ENCODE measurements at places on chromosomes 5 and 9.

- DNase-seq, result no peak
These were observed 1941.1 kb upstream of the C9orf72 start for GRCh38 chr9:29514336-29514735.

GRCh38 chr5:126139773-126140172, 283.4 kb upstream of the GRAMD2B start:
- no peak for DNase-seq

DNA sequence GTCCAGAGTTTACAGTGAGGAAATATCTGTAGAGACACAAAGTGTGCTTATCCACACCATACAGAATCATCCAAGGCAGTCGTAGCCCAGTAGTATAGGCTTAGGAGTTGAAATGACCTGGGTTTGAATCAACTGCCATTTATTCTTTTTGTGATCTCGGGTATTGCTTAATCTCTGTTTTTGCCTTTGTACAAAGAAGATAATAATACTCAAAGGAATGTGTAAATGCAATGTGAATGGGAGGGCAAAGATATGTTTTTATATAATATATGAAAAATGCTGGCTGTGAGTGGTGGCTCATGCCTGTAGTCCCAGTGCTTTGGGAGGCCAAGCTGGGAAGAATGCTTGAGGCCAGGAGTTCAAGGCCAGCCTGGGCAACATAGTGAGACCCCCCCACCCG, 141.1 kb downstream of the SPATA31D1 start:
- DNase-seq, result no peak

- DNase-seq, result no peak
These were observed 54.5 kb upstream of the RAD23B start for GRCh38 chr9:107228496-107229039.

- no peak for DNase-seq
These were observed 43.6 kb downstream of the JADE2 start for GRCh38 chr5:134568761-134569695.

- DNase-seq, result no peak
These were observed 710 bp upstream of the PIP5KL1 start for GRCh38 chr9:127931092-127931881.

GRCh38 chr5:34932947-34933346, 3.6 kb downstream of the DNAJC21 start:
- no peak for DNase-seq

DNA sequence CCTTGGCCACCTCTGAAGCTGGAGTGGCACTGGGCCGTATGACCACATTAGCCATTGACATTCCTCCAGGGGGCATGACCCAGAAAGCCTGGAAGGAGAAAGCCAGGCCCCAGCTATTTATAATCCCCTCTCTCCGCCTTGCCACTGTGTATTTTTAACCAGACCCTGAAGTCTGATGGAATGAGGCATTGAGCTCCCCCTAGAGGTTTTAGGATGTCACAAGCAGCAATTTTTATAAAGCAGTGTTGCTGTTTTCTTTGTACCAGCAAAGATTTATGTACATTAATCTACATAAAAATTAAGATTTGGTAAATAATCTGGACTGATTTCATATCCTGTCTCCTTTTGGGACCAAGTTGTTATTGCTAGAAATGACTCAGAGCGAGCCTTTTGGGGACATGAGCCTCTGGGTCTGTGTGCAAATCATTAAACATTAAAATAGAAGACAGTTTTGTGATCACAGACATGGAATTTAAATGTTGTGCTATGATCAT, 127.1 kb downstream of the TRIO start:
- no peak for DNase-seq

DNA sequence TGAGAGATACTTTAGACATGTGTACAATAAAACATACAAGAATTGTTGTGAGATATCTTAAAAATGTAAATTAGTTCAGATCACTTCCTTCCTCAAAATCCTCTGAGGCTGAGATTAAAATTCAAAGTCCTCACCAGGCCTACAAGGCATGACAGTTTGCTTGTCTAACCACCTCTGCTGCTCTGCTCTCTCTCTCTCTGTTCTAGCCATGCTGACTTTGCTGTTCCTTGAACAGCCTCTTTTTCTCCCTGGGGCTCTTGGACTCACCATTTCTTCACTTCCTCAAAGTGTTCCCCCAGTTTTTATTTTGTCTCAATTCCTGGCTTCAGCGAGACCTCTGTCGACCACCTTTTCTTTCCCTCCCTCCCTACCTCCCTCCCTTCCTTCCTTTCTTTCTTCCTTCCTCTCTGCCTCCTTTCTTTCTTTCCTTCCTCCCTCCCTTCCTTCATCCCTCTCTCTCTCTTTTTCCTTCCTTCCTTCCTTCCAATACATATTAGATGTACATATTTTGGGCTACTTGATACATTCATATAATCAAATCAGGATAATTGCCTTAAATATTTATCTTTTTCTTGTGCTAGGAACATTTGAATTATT, 27.0 kb downstream of the CATSPER3 start:
- DNase-seq, result no peak

DNA sequence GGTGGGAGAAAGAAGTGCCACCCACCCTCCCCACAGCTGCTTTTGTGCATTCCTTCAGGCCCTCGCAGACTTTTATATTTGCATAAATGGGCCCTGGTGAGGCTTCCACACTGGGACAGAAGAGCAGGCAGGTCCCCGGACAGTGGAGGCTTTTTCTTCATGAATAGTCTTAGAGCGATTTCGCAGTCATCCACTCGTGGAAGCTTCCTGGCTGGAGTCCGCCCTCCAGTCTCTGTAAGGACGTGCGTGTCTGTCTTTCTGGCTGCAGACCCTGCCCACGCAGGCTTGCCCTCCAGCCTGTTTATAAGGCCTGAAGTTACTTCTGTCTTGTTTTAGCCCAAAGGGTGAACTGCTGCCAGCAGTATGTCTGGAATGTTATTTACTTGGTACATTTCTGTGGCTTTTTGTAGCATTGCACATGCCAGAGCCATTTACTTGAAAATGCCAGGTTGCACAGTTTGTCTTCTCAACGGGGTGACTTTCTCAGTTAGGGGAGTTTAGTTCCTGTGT, 195.7 kb downstream of the AOPEP start:
- DNase-seq, result no peak

GRCh38 chr9:758146-758545, 83.4 kb upstream of the DMRT1 start:
- no peak for DNase-seq

- no peak for DNase-seq
These were observed 201.7 kb downstream of the EFNA5 start for GRCh38 chr5:107469064-107469463.

DNA sequence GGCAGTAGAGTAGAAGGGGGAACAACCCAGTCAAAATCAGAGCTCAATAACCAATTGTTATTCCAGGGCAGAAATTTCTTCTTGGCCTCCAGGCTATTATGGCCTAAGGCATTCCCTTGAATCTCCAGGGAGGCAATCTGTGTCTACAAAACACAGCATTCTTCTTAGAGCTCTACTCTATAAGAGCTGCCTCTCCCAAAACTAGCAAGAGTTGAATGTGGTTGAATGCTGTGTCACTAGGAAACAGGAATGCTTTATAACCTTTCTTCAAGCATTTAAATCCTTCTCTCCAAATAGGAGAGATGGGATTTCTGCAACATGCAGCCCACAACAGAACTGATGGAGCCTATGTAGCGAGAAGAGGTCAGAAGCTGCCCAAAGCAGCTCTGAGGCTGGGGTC, 97.1 kb upstream of the APC start:
- no peak for DNase-seq

GRCh38 chr9:98369896-98370295, 114.4 kb upstream of the TBC1D2 start:
- no peak for DNase-seq

DNA sequence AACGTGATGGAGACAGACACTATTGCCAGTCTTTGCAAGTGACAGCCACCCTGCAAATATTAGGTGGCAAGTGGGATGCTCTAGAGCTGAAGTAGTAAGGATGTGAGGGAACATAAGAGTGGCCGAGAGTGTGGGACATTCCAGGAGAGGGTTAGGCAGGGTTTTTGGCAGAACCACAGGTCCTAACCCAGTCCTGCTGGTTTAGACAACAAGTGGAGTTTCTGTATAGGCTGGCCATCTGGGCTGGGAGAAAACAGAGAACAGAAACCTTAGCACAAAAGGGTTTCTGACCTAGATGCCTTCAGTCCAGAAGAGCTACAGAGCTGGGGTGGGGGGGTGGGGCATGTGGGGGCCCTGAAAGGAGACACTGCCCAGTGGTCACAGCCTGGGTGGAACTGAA, 107.4 kb downstream of the TMEM174 start:
- no peak for DNase-seq

DNA sequence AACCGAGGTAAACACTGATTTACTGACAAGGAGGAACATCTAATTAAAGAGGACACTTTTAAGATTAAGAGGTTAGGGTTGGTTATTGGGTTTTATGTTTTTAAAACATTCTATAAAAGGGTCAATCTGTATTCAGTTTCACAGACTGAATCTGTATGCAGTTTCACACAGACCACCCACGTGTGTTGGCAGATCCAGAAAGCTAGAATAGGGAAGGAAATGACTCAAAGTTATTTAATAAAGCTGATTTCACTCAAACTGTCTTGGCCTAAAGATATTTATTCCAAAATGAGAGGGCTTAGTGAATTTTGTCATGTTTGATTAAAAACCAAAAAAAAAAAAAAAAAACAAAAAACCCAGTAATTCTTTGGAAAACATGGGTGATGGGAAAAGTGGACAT, 140.2 kb downstream of the SLC24A2 start:
- no peak for DNase-seq

- DNase-seq, result no peak
These were observed 21.0 kb downstream of the ESM1 start for GRCh38 chr5:54964405-54964804.

DNA sequence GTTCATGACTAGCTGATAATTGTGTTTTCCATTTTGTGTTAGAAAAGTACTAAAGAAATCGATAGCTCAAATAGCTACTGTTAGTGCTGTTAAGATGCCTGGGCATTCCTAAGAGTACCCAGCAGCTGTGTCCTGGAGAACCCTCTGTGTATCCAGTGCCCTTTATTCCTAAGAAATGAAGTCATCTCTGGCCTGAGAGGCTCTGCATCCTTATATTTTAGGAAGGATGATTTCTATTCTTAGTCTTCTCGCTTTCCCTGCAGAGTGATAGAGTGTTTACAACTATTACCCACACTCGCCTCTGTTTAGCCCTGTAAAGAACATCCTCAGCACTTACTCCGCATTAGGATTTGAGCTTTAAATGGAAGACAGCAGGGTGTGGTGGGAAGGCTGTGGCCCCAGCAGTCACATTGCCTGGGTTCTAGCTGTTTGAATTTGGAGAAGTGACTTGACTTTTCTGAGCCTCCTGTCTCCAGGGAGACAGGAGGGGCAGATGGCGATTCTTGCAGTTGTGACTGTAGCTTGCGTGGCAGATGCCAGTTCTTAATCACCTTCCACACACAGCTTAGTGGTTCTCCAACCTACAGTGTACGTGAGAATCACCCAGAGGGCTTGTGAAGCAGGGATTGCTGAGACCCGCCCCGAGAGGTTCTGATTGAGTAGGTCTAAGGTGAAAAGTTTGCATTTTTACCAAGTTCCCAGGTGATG, 177.2 kb upstream of the PITX1 start:
- DNase-seq, result no peak

DNA sequence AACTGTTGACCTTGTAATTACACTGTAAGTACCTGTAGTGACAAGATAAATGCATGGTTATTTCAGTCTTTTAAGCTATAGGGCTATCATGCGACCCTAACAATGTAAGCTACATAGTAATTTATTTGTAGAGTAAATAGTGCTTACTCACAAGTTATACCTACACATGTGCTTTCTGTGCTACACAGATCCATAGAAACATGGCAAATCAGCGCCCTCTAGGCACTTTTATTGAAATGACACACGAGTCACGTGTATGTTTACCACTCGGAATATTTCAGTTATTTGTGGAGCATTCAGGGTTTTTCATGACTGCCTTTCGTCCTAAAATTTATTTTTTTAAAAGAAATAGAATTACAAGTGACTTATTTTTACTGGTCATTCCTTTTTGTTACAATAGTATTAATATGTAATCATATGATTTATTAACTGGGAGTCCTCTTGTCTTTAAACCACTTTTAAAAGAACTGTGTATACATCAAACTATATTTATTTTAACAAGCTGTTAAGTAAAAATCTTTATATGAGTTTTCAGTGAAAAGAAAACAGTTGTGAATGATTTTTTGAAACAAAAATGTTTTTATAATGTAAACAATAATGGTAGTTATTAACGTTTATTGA, 1242.3 kb upstream of the WWC1 start:
- DNase-seq, result no peak

DNA sequence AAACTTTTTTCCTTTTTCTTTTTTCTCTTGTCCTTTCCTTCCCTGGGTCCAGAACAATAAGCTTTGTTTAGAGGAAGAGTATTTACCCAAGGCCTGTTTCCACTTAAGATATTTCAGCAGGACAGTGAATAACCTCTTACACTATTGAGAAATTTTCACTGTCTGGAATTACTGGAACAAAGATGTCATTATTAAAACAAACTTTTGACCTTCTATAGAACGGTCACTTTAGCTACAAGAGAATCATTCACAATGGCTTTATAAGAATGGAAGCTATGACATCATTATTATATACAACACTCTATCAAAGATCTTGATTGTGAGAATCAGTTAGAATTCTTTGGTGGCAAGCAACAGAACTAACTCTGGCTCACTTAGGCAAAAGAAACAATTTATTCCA, 22.0 kb upstream of the ARHGAP26 start:
- no peak for DNase-seq

- no peak for DNase-seq
These were observed 8.8 kb downstream of the TENT4A start for GRCh38 chr5:6722015-6722414.

GRCh38 chr5:116887104-116887503, 312.5 kb upstream of the SEMA6A start:
- no peak for DNase-seq

DNA sequence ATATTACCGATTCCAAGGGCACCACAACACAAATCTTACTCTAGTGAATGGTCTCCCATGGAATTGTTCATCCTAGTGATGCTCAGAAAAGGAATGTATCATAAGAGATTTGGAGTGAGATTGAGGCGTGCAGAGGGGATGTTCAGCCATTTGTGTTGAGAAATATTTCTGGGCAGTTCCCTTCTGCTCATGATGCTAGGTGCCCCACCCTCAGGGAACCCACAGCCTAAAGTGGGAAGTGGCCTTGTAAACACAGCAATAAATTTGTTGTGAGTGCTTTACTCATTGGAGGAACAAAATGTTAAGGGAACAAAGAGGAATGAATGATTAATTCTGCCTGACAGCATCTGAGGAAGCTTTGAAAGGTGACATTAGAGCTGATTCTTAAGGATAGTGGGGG, 129.9 kb downstream of the TLE4 start:
- peak; percentile 32 for DNase-seq

DNA sequence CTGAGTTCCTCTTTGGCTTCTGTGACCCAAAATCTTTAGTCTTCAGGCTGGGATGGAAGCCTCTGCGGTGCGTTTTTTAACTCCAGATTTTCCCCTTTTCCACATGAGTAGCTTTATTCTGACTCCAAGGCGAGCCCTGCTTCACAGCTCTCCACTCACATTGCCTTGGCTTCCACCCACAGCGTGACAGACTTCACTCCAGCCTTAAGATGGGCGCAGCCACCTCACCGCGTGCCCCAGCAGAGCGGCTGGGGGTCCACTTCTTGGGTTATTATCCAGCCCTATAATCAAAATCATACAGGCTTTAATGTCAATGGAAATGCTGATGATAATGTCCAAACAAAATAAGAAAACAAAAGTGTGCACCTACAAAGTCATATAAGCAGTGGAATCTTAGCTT, 1.2 kb downstream of the EXOC3 start:
- no peak for DNase-seq
